OCI-LY7 (cell line): ENCODE measurements at places on chromosomes 6 and 20.

- no peak for DNase-seq
Measured at GRCh38 chr6:150349546-150349945, 19.3 kb upstream of the IYD start.

DNA sequence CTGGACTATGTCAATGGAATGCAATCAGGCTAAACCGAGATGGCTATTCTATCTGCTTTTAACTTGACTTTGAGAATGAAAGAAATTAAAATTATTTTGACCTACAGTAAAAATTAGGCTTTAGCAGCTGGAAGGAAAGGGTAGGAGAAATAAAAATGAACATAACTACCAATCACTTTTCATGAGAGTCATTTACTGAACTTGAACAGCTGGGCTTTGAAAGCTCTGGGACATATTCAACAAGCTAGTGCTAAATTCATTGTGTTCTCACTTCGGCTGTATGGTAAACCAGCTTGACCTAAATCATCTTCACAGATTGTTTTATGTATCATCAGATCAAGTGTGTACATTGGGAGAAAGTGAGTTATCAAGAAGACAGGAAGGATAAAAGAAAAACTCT is 161.5 kb upstream of the STXBP5 start:
- no peak for DNase-seq

DNA sequence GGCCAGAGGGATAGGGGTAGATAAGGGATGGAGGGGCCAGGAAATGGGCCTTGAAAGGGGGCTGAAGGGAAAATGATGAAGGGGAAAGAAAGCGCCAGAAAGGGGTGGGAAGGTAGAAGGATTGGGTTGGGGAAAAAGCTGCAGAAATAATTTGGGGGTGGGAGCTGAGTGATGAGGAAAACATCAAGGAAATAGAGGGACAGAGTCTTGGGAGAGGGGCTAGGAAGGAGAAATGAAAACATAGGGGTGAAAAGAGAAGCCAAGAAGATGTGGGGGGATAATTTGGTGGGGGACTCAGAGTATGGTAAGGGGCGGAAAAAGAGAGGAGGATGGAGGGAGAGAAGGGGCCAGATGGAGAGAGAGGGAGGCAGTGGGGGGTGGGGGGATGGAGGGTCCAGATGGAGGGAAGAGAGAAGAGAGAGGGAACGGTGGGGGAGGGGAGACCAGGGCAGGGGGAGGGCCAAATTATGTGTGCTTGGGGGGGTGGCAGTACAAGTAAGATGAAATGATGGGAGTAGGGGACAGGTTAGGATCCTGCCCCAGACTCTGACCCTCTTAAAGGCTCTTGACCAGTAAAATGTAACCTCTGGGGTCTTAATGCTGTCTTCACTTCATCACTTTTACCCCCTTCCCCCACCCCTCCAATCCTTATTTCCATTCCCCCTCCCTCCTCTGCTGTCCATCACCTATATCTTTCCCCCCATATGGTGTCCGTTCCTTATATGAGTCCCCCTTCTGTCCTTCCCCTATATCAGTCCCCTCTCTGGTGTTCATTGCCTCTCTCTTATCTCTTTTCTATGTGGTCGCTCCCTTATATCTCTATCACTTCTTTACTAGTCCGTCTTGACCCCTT is 852 bp downstream of the SYNGAP1 start:
- peak; percentile 29 for DNase-seq

- no peak for DNase-seq
Measured at GRCh38 chr20:8367689-8368088, 235.6 kb downstream of the PLCB1 start.

GRCh38 chr6:152379423-152379822 is 257.7 kb downstream of the SYNE1 start:
- no peak for DNase-seq

- DNase-seq, result no peak
Measured at GRCh38 chr6:32086661-32087573, 22.2 kb downstream of the TNXB start.

GRCh38 chr20:40915756-40916155 is 112.9 kb upstream of the TOP1 start:
- no peak for DNase-seq

DNA sequence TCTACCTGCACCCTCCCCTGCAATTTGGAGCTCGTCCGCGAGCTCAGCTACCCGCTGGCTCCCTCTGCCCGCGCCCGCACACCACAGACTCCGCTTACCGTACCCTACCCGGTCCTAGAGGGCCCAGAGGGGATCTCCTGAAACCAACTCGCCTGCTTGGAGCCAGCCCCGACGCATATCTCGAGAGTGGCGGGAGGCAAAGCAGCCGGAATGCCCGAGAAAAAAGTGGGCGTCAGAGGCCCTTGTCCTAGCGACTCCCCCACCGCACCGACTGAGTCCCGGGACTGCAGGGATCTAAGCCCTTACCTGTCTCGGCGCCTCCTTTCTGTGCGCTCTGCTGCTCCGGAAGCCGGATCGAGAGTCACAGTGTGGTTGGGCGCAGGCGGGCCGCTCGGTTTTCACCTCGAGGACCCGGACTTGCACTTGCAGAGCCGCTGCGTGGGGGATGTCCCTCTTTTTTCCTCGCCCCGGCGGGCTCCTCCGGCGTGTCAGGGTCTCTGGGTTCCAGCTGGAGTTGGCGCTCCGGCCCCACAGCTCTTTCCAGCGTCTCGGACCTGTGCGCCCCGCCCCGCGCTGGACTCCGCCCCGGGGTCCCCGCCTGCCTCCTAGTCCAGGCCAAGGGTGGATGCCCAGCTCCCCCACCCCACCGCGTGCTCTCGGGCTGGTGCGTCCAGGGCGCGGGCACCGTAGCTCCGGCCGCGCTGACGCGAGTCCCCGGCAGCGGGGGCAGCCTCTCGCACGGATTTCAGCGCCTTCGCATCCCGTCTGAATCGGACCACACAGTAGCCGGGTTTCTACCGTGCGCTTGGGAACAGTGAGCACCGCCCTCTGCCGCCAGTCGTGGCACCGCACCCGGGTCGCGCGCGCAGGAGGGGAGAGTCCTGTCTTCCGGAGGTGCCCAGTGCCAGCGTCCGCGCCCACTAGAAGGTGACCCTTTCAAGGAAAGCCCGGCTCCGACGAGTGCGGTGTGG is at the start of gene PROKR2:
Gene PROKR2, minus strand, starts transcription at position 767 of the 971 bp plus-strand sequence. CDS start 2,585 bp downstream, outside the sequence.
- DNase-seq, result no peak

DNA sequence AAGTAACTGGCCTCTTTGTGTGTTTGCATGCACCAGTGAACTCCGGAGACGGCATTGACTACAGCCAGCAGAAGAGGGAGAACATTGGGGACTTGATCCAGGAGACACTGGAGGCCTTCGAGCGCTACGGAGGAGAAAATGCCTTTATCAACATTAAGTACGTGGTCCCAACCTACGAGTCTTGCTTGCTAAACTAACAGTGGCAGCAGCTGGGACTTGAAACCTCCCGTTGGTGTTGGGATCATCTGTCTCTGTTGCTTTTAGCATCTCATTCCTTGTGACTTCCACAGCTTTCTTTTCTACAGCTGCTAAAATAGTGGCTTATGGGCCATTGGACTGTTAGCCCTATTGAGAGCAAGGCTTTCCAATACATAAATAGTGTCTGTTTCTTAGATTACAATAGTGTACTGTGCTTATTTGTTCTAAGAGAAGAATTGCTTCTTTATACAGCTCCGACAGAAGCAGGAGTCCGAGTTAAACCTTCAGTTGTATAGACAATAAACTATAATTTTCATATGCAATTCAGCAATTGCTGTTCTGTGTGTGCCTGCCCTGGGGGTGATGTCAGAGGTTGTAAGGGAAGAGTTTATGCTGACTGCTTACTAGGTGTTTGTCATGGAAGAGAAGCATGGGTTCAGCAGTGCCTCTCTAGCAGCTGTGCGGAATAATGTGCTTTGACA is 99.6 kb upstream of the QKI start:
- DNase-seq, result no peak

DNA sequence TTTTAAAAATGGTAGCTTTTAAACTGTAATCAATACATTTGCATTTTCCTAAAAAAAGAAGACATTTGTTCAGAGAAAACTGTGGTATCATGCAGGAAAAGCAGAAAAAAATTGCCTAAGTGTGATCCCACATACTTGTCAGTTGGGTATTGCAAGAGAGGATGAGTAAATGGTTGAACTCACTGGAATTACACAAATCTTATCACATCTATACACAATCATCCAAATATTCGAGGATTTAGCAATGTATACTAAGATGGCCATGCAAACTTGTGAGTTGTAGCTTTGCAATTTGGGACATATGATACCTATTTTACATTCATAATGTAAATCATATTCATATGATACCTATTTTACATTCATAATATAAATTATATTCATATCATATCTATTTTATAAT is 58.2 kb upstream of the GJE1 start:
- DNase-seq, result no peak

DNA sequence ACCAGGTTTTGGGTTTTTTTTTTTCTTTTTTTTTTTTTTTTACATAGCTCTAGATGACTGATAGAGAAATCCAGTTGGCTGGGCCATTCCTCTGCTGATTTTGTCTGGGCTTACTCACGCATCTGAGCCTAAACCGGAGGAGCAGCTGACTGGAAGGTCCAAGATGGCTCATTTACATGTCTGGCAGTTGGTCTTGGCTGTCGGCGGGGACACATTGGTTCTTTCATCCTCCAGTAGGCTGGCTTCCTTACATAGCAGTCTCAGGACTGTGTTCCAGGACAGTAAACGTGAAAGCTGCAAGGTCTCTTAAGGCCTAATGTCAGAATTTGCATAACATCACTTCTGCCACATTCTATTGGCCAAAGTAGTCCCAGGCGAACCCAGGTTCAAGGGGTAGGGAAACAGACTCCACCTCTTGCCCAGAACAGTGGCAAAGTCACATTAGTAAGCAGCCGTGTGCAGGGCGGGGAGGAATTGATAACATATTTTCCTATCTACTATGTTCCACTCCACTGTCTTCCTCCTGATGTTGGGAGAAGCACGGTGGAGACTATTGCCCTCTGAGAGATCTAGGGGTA is 87.0 kb downstream of the CDH22 start:
- DNase-seq, result no peak

DNA sequence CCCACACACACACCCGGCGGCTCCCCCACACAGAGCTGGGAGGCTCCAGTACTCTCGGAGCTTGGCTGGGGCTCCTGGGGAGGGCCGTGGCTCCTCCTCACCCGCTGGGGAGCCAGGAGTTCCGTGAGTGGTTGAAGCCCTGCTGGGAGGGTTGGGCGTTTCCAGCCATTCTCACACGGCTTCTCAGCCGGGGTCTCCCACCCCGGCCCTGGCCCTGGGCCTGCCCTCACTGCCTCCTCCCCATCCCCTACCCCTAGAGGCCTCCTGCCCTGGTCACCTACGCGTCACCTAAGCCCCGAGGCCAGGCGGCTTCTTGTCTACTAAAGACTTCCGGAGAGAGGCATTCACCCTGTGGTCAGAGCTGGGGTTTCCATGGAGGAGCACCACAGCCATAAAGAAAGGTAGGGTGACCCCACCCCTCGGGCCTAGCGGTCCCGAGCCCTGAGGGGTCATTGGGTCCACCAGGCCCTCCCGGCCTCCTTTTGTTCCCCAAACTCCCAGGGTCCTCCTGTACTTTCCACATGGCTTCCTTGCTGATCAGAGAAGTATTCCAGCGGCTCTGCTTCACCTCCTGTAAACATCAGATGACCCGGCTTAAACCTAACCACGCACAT is 99.3 kb downstream of the TTLL2 start:
- DNase-seq, result no peak

DNA sequence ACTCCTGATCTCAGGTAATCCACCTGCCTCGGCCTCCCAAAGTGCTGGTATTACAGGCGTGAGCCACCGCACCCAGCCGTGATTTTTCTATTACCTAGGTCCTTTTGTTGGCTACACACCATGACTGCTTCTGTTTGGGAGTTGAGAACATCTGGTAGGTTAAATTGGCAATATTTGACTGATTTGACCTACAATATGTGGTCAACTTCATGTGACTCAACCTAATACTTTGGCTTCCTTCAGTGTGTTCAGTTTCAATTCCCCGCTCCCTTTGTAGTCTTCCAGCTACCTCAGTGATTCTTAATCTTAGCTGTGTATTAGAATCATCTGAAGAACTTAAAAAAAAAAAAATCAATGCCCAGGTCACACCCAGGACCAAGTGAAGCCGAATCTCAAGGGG is 47.4 kb downstream of the MYB start:
- DNase-seq, result no peak

DNA sequence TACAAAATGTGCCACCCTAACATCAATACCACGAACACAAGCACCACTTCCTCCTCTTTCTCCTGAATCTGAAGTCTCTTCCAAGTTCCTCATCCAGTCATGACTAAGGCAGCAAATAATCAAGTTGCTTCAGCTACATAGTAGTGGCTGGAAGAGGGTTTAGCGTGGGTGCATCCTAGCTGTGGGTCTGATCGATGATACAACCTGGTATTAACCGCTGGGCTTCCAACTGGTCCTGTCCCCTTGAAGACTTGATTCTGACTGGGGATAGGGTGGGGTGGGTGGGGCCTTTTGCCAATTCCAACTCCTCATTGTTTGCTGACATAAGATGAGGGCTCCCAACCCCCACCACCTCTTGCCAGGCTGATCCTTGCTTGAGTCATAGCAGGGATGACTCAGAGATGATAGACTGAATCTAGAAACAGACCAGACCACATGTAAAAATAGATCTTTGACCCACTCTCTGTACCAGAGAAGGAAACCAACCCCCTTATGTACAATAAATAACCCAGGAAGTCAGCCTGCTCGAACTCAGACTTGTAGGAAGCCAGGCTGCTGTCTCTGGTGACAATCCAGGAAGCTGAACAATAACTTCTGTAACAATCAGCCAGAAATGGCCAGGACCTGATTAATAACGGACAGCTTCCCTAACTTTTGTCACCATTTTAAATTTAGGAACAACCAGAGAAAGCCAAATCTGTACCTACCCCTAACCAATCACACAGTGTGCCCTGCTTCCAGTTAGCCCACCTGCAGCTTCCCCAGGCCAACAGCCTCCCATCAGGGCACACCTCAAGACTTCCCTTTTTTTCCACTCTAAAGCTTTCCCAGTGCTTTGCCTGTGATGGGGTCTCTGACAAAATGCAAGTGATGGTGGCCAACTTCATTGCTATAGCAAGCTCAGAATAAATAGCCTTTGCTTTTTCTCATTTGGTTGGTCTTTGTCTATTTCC is 68.9 kb upstream of the FAM184A start:
- peak; percentile 21 for DNase-seq

GRCh38 chr6:168902075-168902474 is 351.6 kb downstream of the THBS2 start:
- DNase-seq, result no peak

DNA sequence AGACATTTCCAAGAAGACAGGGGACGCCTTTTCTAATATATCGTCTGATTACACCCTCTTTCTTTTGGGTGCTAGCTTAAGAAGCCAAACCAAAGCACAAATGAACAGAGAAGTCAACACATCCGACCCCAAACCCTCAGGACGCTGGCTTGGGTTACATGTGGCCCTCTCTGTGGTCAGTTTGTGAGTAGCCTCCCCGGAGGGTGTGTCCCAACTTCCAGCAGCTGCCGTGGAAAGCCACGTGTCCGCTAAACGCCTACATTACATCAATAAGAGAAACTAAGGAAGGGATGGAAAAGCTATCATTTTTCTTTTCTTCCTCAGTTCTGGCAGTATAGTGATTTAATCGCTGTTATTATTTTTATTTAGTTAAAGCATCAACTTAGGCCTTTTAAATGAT is 487 bp upstream of the BMP6 start:
- no peak for DNase-seq
